ENCODE measurements at places on chromosomes 16 and 17.

GRCh38 chr17:15289285-15290183 lies 24.4 kb upstream of the PMP22 start:
- DNase-seq, result no peak

- no peak for DNase-seq
Measured at GRCh38 chr17:70201872-70202419, 32.6 kb downstream of the KCNJ2 start.

GRCh38 chr17:19718041-19718612 lies 1.7 kb upstream of the SLC47A2 start:
- no peak for DNase-seq

GRCh38 chr17:55386796-55387332 lies 34.8 kb downstream of the MMD start:
- DNase-seq, result no peak

- no peak for DNase-seq
Measured at GRCh38 chr16:5487728-5488127, 390.1 kb upstream of the EEF2KMT start.

DNA sequence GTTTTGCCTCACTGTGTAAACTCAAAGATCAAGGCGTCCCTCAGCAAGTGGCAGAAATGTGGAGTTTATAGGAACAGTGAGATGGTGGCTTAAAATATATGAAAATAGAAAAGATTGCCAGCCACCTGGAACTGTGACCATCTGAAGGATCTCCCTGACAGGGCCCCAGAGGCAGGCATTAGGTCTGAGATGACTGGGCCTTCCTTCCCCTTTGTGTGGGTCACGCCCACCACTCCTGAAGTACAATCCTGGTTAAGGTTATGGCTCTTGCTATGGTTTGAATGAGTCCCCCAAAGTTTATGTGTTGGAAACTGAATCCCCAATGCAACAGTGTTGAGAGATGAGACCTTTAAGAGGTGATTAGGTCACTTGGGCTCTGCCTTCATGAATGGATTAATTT lies 6.4 kb downstream of the ST6GALNAC2 start:
- DNase-seq, result no peak

DNA sequence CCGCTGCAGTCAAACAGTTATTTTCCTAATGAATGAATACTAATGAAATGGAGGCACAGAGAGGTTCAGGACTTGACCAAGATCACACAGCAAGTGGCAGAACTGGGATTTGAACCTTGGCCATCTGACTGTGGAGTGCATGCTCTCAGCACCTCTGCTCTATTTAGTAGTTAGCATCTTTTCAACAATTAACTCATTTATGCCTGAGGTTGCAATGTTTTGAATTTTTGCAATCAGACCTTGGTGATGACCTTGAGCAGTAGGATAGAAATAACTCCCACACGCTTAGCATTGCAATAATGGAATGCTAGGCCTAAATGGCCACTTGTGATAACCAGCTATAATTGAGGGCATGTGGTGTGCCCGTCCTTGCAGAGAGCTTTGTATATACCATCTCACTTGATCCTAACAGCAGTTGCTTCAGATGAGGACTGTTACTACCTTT lies 31.0 kb downstream of the NAGPA start:
- DNase-seq, result no peak

GRCh38 chr16:70418274-70418992 lies 20.5 kb downstream of the ST3GAL2 start:
- DNase-seq, result no peak

GRCh38 chr17:1999557-2000251 lies 25.4 kb downstream of the RTN4RL1 start:
- no peak for DNase-seq

- no peak for DNase-seq
Measured at GRCh38 chr17:77435272-77436057, 294.7 kb downstream of the SEC14L1 start.

DNA sequence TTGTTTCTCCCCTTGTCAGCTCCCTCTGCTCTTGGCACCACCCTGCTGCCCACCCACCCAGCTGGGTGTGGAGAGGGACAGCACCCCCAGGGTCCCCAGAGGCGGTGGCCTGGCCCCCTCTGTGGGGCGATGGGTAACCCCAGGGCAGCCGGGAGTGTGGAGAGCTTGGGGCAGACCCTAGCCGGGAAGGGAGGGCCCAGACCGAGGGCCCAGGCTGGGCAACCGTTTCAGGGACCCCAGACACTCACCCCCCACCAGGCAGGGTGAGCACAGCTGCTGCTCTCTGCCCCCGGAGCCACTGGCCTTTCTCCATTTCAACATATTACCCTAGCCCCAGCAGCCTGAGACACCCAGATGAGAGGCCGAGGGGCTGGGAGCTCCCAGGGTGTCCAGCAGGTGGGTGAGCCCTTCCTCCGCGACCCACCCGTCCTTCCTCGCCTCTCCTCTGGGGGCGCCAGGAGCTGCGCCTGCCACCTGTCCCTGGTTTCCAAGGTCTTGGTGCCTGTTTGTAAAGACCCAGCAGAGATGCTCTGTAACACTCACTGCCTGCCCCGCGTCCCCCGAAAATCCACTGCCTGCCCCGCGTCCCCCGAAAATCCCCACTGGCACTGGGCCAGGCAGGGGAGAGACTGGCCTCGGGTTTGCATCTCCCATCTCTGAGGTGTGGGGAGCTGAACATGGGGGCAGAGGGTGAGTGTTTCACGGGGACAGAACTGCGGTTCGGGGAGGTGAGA lies 45.4 kb downstream of the BAHCC1 start:
- no peak for DNase-seq

DNA sequence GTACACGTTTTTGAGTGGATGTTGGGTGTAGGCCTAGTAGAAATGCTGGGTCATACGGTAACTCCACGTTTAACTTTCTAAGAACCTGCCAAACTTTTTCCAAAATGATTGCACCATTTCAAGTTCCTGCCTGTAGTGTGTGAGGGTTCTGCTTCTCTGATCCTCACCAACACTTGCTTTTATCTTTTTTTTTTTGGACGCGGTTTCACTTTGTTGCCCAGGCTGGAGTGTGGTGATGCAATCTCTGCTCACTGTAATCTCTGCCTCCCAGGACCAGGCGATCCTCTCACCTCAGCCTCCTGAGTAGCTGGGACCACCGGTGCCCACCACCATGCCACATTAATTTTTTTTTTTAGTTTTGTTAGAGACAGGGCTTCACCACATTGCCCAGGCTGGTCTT lies 23.5 kb downstream of the ZNF750 start:
- no peak for DNase-seq

- DNase-seq, result no peak
Measured at GRCh38 chr16:88882358-88883030, 16.0 kb upstream of the PABPN1L start.

DNA sequence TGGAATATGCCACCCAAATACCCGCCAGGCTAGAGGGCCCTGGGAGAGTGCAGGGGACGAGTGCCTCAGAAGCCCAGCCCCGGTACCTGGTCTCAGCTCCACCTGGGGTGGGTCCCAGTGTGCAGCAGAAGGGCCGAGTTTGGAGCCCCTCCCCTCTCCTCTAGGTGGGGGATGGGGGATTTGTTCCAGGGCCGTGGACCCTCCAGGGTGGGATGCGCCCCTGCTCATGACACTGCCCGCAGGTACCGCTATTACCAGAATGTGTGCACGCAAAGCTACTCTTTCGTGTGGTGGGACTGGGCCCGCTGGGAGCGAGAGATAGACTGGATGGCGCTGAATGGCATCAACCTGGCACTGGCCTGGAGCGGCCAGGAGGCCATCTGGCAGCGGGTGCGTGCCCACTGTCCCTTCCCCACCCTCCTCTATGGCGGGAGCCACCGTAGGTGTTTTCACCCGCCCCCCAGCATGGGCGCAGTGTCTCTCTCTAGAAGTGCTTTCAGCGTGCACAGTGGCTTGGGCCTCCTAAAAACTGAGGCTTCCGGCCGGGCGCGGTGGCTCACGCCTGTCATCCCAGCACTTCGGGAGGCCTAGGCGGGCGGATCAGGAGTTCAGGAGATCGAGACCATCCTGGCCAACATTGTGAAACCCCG lies 1.2 kb downstream of the NAGLU start:
- no peak for DNase-seq

DNA sequence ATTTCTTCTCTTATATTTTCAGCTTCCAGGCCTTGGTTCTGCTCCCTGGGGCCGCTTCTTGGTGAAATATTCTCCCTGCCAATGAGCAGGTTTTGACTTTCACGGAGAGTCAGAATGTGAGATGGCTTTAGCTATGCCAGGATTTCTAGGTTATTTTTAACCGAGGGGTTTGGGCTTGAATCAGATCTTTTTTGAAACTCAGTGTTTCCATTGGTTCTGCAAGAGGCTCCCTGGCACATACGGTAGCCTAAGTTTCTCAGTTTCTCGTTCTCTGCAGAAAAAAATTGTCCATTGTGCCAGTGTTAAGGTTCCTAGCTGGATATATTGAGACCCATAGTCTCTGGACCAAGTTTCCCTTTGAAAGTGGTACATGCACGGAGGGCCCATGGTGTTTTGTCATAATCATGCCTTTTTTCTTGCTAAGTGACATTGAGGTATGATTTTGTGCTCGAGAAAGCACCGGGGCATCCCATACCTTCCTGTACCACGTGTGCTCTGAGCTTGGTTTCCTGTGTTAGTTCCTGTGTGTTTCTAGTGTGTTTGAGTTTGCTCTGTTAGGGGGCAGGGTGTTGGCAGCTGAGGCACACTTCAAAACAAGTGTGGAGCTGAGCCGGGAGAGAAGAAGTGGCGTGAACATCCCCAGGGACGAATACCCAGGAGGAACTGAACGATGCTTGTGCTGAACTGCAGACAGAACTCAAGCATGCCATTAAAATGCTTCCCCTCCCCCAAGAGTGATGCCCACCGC lies 127.2 kb downstream of the HS3ST3B1 start:
- DNase-seq, result peak; percentile 26

GRCh38 chr16:13291591-13292333 lies 390.4 kb downstream of the SHISA9 start:
- DNase-seq, result no peak

DNA sequence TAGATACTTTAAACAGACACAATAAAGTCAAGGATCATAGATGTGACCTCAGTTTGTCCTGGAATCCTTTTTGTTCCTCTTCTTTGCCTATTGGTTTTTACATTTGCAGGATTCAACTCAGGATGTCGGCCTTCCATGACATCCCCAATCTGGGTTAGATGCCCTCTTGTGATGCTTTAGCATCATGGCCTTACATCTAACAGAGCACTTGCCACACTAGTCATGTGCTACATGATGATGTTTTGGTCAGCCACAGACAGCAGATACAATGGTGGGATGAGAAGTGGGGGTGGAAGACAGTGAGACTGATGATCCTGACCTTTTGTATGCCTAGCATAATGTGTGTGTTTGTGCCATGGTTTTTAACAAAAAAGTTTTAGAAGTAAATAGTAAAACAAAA lies 1.8 kb upstream of the SYNRG start:
- DNase-seq, result no peak

GRCh38 chr17:74814453-74814852 lies 38.3 kb upstream of the NAT9 start:
- DNase-seq, result no peak

- no peak for DNase-seq
Measured at GRCh38 chr17:45336390-45337182, 19.8 kb upstream of the MAP3K14 start.

DNA sequence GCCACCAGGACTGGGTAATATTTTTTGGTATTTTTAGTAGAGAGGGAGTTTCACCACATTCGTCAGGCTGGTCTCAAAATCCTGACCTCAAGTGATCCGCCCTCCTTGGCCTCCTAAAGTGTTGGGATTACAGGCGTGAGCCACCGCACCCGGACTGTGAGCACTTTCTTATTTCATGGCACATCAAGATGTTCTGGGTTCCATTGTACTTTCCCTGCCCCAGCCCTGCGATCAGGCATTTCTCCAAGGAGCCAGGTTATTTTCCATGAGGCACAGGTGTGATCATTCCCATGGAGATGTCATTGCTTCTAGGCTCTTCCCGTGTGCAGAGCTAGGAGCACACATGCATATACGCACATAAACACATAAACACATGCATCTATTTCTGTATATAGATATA lies 2.6 kb upstream of the ANKRD40CL start:
- no peak for DNase-seq

DNA sequence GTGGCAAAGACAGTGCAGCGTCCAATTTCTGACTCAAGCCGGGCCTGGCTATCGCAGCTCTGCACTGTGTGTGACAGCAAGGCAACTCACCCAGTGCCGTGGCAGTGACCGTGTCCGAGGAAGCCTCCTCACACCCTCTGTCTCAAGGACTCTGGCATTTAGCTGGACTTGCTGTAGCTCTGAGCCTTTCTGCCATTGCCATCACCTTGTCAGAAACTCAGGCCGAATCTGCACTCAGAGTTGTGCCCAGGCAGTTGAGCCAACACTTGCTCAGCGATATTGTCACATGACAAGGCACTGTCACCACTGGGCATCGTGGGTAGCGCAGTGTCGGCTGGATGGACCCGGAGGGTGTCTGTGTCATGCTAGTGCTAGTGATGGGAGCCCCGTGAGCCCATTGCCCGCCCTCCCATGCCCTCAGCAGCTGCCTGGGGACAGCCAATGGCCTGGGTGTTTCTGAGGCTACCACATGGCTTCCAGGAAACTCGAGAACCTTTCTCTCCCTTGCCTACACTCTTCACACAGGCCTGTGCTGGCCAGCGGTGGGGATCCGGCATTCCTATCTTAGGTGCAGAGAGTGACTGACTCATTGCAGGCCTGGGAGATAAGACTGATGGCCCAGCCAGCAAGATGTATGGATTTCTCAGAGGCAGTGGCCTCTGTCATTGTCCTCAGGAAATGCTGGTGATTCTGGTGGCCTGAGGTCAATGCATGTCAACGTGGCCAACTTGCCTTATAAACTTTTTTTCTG lies 22.1 kb upstream of the STH start:
- no peak for DNase-seq

DNA sequence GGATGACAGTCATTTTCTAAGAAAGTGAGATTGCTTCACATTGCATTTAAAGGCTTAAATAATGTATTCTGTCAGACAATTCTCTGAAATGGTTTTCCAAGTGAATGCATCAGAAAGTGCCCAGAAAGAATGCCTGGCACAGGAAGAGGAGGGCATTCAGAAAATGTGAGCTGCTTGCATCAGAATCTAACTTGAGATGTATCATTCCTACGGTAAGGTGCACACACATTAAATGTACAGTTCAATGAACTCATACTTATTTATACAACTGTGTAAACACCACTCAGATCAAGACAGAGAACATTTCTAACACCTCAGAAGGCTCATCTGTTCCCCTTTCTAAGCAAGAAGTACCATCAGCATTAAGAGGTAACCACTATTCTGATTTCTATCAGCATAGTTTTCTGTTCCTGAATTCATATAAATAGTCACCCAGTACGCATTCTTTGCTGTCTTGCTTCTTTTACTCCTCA lies 638.0 kb downstream of the MAF start:
- no peak for DNase-seq

DNA sequence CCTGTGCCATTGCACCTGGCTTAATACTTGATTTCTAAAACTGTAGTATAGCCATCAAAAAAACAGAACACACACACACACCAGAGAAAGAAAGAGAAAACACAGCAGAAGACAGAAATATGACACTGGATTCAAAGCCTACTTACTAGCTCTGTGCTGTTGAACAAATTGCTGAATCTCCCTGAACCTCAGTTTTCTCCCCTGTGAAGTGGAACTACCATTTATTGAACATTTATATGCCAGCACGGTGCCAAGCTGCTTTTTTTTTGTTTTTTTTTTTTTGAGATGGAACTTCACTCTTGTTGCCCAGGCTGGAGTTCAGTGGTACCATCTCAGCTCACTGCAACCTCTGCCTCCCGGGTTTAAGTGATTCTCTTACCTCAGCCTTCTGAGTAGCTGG lies 13.2 kb upstream of the ALOX12B start:
- DNase-seq, result no peak
